ENCODE measurements at places on chromosomes 1 and 21. TPM values are rescaled to one million over a fixed set of nuclear protein-coding genes. Genes with fewer than 3 reads are reported as not detected.

GRCh38 chr1:179137617-179138255 is 55.9 kb downstream of the TOR3A start:
- DNase-seq: no peak
- no peak overlapping the region for H3K4me3 ChIP-seq
- H3K36me3 ChIP-seq: no peaks in the 10 kb centered on the region
- H3K27ac ChIP-seq: no peak overlapping the region
- H3K4me1 ChIP-seq: peaks cover 26% of the 10 kb centered on the region
- no peaks in the 10 kb centered on the region for H3K27me3 ChIP-seq

DNA sequence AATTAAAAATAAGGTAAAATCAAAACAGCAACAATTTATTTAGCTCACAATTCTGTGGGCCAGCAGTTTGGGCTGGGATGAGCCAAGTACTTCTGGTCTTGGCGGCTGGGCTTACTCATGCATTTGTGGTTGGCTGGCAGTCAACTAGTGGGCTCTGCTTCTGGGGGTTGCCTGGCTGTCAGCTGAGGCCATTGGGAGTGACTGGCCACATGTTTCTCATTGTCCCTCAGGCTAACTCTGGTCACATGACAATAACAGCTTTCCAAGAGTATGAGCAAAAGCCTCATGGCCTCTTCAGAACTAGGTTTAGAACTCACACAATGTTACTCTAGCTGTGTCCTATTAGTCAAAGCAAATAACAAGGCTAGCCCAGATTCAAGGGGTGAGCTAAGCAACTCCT is 15.6 kb upstream of the CHIA start:
- no peak for DNase-seq
- peaks cover 2% of the 10 kb centered on the region for H3K36me3 ChIP-seq
- H3K27me3 ChIP-seq: peaks cover 9% of the 10 kb centered on the region
- no peak overlapping the region for H3K27ac ChIP-seq

Gene RABIF
- 13.8 TPM for total RNA-seq

Gene FCRL2
- total RNA-seq: 3.1 TPM

DNA sequence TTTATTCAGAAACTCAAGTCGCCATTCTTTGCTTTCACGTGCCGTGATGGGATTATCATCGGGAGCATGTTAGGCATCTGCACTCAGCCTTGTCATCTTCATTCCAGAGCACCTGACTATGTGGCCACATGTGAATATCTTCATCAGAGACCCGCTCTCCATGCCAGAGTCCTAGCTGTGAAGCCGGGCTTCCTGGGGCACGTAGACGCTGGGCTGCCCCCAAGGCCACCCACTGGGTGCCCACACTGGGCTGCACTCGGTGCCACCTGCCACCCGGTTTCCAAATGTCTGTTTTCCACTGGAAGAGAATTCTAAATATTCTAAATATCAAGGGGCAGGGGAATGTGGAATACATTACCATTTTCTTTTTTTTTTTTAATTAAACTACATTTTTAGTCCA is 43.8 kb downstream of the SLC37A1 start:
- H3K4me1 ChIP-seq: peaks cover 3% of the 10 kb centered on the region
- H3K27ac ChIP-seq: no peak overlapping the region
- DNase-seq: no peak
- no peaks in the 10 kb centered on the region for H3K27me3 ChIP-seq
- H3K36me3 ChIP-seq: peaks cover 72% of the 10 kb centered on the region
- H3K4me3 ChIP-seq: no peak overlapping the region
